Nephron progenitor cell (in vitro differentiated cells): ENCODE measurements at places on chromosomes 12 and 14.

- no peak for DNase-seq
These were observed 247.4 kb downstream of the NRXN3 start for GRCh38 chr14:78417532-78417931.

GRCh38 chr14:103395244-103395643, 10.0 kb downstream of the MARK3 start:
- DNase-seq: no peak

DNA sequence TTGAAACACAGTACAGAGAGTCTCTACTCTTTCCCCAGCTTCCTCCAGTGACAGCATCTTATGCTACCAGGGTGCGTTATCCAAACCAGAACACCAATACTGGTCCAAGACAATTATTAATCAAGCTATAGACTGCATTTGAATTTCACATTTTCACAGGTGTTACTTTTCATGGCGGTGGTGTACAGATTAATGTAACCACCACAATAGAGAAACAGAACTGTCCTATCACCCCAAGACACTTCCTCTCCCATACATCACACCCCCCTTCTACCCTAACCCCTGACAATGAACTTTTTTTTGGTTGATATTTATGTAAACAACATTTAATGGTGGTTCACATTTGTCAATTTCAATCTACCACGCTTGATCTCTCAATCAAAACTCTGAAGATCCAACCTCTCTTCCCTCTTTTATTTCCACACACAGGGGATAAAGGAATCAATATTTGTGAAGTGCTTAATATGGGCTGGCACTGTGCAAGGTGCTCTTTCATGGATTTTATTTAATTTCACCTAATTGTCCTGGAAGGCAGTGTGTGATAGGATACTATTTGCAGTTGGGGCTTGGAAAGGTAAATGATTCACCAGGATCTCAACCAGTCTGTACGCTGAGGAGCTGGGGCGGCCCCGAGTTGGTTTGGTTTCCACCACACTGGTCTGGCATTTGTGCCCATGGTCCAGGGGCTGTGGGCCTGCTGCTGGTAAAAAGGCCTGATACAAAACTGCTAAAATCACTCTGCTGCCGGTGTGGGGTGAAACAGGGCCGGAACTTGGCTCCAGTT, 54.6 kb upstream of the DICER1 start:
- DNase-seq: no peak

- no peak for DNase-seq
These were observed 87.8 kb upstream of the ATXN7L3B start for GRCh38 chr12:74449872-74450271.

DNA sequence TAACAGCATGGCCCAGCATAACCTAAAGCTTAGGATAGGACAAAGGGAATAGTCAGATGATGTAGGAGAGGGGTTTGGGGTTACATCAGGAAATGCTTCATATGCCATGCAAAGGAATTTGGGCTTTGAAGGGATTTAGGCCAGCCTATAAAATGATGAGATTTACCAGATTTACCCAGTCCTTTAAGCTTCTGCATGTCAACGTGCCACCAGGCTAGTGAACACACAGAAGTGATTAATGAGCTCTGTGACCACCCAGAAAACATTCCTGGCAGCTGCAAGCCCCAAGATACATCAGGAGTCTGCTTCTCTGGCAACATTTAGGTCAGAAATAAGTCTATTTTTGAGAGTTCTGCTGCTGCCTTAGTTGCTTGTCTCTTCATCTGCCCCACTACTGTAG, 118.3 kb downstream of the LRIG3 start:
- peak; percentile 12 for DNase-seq
